ENCODE measurements at places on chromosomes 2 and 18.
A peak's percentile ranks its signal among the peaks of the same experiment; 100 is the strongest.

DNA sequence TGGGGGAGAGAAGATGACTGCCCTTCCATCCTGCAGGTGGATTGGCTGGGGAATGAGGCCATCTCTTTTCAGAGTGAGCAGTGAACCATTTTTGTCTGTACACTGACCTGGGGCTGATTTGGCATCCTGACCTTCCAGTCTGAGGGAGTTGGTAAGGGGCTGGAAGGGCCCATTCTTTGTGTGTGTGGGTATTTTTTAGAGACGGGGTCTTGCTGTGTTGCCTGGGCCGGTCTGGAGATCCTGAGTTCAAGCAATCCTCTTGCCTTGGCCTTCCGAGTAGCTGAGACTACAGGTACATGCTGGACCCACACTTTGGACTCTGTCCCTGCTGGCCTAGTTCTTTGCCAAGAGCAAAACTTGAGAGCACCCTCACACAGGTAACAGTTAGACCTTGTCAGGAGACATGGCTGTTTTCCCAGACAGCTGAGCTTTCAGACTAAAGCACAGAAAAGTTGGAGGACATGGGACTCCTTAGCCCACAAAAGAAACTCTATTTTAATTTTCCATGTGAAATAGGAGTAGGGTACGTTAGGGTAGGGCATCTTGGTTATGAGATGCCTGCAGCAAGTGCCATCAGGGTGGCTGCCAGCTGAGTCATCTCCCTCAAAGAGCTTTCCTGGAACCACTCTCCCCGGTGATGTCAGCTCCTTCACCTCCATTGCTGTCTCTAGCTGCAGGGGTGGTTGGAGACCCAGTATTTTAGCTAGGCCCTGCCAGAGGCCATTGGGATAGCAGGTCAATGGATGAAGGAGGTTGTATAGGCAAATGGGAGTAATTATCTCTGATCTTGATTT is 60.7 kb downstream of the DGKD start:
- no peak for DNase-seq

DNA sequence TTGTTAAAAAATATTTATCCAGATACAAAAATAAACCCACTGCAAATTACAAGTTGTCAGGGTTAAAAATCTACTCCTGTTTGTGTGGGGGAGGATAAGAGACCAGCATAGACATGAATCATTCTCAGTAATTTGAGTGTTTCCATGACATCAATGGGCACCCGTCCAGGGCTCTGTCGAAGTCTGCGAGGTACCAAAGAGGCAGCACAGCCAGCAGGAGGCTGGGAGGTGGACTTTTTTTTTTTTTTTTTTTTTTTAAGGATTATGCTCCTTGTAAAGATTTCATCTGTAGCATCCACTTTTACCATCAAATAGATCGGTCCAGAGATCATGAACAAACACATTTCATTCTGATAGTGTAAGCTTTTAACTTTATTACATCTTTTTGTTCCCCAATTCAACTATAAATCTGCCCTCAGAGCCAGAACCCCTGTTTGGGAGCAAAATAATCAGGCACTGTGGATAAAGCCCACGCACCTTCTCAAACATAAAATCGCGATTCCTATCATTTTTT is 182.0 kb downstream of the TCF4 start:
- DNase-seq = no peak

DNA sequence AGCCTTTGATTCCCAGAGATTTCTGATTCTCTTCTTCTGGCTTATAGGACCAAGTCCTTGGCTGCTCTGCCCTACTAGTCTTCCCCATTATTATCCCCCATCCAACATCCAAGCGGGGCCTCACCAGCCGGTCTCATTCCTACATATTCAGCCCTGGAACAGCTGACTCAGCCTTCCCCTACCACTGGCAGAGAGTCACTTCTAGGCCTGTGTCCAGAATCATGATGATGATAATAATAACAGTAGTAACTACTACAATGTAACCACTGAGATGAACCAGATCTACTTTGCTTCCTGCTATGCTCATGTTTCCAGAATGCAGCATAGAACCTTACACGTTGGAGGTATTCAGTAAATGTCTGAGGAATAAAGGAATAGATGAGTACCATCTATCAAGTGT is 295.2 kb downstream of the SRBD1 start:
- DNase-seq = no peak

GRCh38 chr2:4762951-4763376 is 929.2 kb upstream of the SOX11 start:
- DNase-seq = no peak

DNA sequence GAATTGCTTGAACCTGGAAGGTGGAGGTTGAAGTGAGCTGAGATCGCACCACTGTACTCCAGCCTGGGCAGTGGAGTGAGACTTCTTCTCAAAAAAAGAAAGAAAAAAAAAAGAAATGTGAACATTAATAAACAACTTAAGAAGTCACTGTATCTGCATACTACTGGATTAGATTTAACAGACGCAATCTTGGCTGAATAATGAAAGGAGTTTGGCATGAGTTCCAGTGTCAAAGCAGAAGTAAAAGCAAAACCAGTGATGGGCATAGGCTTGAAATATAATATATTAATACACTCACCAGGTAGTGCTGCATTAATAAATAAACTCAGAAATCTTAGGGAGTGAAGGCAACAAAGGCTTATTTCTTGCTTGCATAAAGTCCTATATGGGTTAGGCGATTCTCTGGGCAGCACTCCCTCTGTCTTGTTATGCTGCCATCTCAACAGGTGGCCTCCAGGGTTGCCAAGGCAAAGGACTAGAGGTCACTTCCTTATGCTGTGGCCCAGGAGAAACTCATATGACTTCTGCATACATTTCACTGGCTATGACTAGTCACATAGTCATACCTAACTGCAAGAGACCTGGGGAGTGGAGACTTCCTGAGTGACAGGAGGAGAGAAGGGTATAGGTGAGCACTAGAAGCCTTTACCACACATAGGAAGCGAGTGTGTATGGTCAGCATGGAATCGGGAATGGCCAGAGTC is 296.2 kb upstream of the SPRED2 start:
- no peak for DNase-seq

DNA sequence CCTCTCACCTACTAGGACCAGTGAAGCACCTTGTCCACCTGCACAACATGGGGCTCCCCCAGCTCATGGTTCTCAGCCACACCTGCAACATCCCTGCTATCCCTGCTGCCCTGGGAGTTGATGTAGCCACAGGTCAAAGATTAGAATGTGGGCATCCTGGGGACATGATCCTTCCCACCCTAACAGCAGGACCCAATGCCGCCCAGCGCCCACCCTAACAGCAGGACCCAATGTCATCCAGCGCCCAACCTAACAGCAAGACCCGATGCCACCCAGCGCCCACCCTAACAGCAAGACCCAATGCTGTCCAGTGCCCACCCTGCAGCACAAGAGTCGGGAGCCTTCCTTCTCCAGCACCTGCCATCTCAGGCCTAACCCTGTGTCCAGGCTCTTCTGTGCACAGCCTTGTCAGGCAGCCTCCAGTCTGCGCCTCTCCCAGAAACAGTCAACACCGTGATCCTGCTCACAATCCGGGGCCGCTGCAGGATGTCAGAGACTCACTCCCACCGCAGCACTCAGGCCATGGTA is 237.3 kb upstream of the SALL3 start:
- DNase-seq = no peak

- peak; percentile 15 for DNase-seq
Observed at GRCh38 chr2:30266051-30266621, 34.8 kb downstream of the LBH start.

DNA sequence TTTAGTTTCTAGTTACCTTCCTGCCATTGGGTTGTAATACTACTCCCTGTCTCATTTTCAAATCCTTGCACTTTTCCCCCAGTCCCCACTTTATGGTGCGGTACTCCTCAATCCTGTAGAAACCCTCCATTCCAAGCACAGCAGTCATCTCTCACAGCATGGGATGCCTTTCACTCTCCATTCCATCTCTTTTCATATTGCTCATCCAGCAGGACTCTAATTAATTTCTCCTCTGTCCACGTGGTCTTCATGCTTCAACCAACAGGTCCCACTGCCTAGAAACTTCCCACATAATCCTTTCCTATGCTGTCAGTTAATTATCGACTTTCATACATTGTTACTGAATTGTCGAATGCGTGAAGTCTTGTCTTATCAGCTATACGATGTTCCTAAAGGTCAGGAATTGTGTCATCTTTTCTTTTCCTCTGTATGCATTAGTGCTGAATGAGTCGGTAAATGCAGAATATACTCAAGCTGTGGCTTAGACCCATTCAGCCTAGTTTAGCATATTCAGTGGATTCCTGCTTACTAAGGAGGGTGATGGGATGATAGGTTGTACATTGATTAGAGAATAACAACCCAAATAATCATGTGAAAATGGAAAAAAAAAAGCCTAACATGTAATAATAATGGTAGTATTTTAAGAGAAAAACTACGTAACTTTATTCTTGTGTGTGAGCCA is 89.7 kb downstream of the CRIM1 start:
- DNase-seq = no peak

Measured in stimulated activated CD8-positive, alpha-beta memory T cell treated with anti-CD3 and anti-CD28 coated beads, Interleukin-15, amount 100 ng/mL, for 1 hour (primary cell).